ENCODE measurements at places on chromosomes 3 and 15.

GRCh38 chr3:8891303-8891702, 72.0 kb downstream of the RAD18 start:
- DNase-seq, result no peak

DNA sequence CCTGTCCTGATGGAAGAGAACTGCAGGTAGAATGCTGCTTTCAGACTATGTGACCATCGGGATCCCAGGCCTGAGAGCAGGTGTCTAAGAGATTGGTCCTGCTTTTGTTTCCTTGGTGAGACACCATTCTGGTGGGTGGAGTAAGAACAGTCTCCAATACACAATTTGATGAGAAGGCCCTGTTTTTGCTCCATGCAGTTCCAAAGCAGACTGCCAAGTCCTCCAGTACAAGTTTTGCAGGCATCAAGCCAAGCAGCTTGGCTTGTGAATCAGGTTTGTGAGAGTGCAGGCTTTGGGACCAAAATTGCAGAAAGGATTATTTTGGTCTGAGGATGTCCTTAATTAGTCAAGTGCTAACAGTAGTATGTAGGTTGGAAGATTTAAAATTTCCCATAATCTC, 381.6 kb downstream of the FOXP1 start:
- no peak for DNase-seq

- no peak for DNase-seq
Measured at GRCh38 chr3:141348837-141349236, 19.5 kb upstream of the ZBTB38 start.

DNA sequence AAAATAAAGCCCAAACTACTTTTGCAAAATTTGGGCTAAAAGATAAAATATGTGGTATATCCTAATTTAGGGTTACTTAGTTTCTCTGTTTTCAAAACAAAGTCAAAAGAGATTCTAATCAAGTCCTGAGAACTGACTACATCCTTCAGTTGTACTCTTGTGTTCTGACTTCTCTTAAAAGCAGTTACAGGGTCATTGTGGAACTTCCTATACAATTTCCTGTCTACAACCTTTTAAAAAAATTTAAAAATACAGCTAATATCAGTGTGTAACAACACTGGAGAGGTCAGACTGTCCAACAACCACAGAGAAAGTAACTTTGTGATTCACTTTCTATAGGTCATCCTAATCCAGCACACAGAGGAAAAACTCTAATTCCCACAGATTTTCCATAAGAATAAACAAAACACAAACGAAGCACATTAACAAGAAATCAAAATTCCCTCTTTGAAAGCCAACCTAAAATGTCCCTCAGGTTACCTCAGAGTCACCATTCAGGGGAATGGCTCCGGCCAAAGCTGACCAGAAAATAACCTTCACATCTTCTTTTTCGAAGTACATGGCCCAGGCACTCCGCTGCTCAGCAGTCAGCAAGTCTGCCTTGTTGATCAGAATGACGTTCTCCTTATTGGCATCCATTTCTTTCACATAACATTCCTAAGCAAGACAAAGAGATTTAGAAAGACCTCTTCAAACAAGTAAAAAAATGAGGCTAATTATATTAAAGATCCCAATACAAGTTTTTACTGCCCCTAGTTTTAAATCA, 13.3 kb downstream of the LSG1 start:
- DNase-seq, result no peak

GRCh38 chr3:161403251-161403650, 31.9 kb upstream of the SPTSSB start:
- no peak for DNase-seq

DNA sequence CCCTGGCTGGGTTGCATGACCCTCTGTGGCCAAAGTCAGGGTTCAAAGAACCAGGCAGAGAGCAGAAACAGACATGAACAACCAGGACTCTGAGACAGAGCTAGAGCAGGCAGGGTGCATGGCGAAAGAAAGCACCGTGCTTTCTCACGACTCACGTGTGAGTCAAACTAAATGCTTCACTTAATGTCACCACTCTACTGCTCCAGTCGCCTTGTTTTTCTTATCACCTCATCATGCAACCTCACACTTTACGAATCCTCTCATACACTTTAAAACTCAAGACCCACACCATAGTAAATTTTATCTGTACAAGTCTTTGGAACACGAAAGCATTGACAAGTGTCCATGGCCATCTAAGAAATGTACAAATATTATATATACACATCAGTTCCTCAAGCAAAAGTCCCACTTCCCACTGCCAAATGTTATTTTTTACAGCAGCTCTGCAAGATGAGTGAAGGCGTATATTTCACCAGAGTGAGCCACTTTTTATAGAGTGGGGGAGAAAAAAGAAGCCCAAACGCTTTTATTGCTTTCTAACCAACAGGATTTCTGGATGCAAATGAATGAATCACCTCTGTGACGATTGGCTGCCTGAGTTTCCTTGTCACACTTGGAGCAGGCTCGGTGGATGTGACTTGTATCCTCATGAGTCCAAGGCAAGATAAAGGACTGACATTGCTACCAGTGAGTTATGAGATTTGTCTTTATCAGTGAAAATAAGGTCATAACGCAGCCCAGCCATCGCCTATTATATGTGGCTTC, 16.0 kb upstream of the MEGF11 start:
- DNase-seq, result no peak

DNA sequence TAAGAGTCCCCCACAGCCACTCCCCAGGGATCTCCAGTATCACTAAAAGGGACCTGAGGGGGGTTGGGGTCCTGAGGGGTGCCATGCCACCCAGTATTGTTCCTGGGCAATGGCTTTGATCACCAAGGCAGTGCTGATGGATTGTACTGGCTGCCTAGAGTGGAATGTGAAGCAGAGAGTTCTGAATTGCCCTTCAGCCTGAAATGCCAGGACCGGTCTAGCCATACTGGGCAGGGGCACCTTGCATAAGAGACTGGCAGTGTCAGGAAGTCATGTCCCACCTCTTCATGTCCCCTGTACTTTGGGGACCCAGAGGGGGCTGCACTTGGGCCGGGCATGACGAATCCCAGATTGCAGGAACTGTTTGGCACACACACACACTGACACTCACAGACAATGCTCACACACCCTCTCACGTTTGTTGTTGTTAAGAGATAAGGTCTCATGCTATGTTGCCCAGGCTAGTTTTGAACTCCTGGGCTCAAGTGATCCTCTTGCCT, 4.5 kb upstream of the TKT start:
- DNase-seq, result no peak

GRCh38 chr3:192861972-192862371, 55.7 kb downstream of the MB21D2 start:
- no peak for DNase-seq

DNA sequence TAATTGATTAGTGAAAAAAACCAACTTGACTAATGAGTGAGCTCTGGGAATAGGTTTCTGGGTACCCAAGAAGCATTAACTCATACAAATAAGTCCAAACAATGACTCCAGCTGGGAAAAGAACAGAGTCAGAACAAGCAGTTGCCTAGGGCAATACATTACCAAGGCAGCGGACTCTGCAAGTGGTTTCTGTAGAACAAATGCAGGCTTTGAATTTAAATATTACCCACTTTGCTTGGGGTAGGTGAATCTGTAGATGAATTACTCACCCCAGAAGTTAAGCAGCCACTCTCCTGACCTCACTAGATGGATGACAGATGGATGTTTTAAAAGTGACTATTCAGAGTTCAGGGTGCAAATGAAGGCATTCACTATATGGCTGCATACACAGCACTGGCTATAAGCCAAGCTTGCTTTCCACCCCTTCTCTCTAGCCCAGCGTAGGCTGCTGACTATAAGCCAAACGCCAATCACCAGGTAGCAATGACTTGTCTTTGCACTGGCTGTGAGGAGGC, 73.1 kb upstream of the BHLHE40 start:
- DNase-seq, result no peak

DNA sequence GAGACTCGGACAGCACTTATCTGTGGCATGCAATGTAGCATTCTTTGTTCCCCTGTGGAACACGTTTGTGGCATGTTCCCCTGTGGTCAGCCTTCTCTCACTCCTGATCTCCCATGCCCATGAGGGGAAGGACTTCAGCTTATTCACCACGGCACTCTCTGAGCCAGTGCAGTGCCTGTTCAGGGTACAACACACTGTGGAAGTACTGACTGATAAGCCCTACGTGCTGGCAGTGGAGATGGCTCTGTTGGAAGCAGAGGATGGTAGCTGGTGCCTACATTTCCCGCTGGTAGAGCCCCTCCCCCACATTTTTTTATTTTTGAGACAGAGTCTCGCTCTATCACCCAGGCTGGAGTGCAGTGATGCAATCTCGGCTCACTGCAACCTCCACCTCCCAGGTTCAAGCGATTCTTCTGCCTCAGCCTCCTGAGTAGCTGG, 43.5 kb upstream of the ETV5 start:
- DNase-seq, result no peak

DNA sequence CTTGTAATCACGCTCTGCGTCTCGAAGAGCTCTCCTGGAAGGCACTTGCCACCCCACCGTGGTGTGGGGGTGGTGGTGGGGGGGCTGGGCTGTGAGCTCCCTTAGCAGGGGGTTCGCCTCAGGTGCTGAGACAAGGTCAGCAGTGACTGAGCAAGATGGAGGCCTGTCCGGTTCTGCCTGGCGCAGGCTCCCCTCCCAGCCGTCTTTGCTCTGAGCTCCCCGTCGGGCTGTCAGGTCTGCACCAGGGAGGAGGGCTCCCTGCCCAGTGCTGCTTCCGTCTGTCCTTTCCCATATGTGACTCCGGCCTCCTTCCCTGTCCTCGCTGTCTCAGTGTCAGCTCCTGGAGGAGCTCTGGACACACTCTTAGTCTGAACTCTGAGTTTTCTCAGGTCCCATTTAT, 80.0 kb downstream of the PLXNA1 start:
- no peak for DNase-seq
